ENCODE measurements at places on chromosomes 2 and 18.

DNA sequence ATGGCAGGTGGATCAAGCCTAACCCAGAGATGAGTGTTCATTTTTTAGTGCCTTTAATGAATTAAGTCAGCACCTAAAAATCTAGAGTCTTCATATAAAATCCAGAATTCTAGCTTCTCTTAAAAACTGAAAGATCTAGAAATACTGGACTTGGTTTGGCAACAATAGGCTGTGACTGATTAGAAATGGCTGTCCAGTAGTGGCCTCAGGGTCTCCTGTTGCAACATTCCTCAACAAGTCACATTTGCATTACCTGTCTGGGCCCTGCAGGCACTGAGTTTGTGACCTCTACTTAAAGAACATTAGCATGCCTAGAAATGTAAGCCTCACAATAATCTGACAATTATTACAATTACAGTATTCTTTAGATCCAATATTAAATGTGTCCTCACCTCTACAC, 33.1 kb downstream of the MBD2 start:
- DNase-seq, result peak; percentile 96

GRCh38 chr2:36708041-36708741, 11.7 kb downstream of the VIT start:
- DNase-seq, result peak; percentile 51

DNA sequence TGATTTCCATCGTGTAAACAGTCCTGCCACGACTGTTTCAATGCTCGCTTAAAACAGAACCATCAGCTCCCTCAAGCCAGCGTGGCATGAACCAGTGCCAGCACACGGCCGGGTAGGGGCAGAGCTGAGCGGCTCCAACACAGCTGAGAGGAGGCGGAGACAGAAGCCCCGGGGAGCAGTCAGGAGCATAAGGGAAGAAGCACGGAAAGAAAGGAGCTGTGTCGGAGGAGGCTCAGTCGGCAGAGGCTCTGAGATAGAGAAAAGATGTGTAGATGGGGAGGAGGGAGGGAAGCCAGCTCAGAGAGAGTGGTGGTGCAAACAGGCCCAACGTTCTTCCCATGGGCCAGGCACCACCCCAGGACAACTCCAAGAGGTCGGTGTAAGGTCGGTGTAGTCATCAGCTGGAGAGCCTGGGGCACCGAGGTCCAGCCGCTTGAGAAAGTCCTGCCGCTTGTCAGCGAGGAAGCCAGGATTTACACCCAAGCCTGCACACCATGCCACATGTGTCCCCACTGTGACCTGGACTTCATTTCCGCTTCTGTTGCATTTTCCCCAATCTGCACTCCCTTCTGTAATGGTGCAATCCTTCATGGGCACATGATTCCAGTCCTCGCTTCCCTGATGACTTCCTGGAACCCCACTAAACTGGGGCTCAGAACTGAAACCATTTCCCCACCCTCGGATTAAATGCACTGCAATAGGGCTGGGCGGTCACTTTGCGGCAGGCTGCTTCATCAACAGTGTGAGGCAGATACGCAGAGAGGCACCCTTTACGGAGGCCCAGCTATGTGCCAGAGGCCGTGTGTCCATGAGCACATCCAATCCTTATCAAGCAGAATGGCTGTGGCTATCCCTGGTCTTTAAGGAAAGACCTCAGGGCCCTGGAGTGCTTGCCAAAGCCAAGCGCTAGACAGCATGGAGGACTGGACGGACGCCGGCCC, 43.5 kb downstream of the CYP27C1 start:
- no peak for DNase-seq

DNA sequence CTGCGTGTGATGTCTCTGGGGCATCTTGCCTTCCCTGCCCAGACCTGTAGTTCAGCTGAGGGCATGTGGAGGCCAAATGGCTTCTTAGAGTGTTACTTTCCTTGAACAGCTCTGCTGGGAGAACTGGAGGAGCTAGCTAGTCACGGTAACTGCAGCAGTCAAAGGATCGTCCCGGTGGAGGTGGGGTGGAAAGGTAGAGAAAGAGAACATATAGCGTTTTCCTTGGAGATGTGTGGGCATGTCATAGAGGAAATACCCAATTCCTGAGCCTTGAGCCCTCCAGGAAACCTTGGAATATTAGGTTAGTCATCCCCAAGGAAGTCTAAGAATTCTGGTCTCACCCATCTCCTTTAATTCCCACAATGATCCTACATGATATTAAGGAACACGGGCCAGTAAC, 33.5 kb upstream of the IL37 start:
- no peak for DNase-seq

DNA sequence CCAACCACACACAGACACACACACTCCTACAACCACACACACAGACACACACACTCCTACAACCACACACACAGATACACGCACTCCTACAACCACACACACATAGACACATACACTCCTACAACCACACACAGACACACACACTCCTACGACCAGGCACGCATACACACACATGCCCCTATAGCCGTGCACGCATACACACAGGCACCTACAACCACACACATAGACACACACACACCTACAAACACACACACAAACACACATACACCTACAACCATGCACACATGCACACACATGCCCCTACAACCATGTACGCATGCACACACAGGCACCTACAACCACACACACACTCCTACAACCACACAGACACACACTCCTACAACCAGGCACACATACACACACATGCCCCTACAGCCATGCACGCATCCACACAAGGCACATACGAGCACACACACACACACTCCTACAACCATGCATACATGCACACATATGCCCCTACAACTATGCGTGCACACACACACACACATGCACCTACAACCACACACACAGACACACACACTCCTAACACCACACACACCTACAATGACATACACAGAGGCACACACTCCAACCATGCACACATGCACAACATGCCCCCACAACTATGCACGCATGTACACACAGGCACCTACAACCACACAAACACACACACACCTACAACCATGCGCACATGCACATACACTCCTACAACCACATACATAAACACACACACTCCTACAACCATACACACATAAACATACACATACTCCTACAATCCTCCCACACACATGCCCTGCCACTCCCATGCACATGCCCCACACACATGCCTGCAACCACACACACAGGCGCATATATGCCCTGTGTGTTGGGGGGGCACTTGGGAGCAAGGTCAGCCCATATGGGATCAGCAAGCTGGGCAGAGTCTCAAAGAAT, 19.1 kb upstream of the TEX51 start:
- no peak for DNase-seq

GRCh38 chr2:70958759-70959158, 19.7 kb upstream of the ANKRD53 start:
- DNase-seq, result no peak

GRCh38 chr2:85802354-85803103, 48.7 kb downstream of the ATOH8 start:
- peak; percentile 25 for DNase-seq

- DNase-seq, result no peak
These were observed 39.5 kb upstream of the ARL4C start for GRCh38 chr2:234536178-234536965.

DNA sequence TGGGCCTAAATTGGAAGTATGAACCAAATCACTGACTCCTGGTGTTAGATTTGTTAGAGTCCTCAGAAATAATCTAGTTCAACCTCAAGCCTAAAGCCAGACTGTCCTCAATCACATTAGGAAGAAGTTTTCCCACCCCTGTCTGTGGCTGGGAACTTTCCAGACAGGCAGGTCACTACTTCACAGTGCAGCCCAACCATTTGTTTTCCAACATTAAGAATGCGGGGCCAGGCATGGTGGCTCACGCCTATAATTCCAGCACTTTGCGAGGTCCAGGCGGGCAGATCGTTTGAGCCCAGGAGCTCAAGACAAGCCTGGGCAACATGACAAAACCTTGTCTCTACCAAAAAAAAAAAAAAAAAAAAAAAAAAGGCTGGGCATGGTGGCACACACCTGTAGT, 5.5 kb upstream of the OSBPL1A start:
- DNase-seq, result no peak

DNA sequence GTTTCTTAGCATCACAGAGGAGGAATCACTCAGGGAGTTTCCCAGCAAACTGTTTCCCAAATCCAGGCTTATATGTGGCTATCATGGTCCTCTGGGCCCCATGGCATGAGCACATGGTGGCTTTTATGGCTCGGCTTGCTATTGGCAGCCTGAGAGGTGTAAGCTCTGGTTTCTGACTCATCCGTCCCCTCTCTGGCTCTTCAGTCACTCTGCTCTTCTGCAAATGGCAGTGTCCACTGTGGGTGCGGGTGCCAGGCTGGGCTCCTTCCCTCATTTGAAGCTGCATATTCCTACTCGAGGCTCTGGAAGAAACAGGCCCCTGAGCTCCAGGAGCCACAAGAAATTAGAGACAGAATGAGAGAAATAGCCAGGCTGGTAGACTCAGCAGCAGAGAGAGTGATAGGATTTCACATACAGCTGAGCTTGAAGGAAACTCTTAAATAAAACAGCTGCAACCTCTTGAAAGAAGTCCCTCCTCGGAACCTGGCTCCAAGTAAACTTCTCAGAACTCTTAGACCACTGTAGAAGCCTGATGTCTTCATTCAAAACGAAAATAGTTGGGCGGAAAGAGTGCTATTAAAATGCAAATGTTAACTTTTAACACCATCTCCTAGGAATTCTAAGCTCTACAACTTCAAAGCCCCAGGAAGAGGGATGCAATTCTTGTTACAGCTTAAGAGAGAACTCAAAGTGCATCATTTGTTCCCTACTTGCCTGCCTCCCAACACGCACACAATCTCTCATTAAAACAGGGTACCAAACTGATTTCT, 212.6 kb upstream of the SP5 start:
- DNase-seq, result no peak

- DNase-seq, result no peak
These were observed 104.7 kb downstream of the MYT1L start for GRCh38 chr2:2226326-2226725.

GRCh38 chr2:205290299-205290698, 392.0 kb upstream of the NRP2 start:
- no peak for DNase-seq

- DNase-seq, result no peak
These were observed 142.1 kb downstream of the TMEM247 start for GRCh38 chr2:46621499-46621898.

DNA sequence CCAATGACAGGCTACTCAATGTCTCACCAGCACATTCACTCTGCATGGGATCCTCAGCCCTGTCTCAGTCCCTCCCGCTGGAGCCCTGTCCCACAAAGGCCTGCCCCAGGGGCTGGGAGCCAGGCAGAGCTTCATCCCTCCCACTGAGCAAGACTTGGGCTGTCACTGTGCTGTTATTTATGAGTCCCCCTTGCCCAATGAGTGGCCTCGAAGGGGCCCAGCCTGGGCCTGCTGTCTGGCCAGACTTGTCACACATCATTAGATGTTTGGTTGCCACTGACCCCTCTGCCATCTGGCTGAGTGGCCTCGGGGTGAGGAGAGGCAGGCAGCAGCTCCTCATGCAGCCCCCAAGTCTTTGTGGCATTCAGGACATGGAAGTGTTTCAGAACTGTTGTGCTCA, 330.6 kb upstream of the SKOR2 start:
- no peak for DNase-seq

- no peak for DNase-seq
These were observed 335.6 kb downstream of the PIK3C3 start for GRCh38 chr18:42290318-42291307.

DNA sequence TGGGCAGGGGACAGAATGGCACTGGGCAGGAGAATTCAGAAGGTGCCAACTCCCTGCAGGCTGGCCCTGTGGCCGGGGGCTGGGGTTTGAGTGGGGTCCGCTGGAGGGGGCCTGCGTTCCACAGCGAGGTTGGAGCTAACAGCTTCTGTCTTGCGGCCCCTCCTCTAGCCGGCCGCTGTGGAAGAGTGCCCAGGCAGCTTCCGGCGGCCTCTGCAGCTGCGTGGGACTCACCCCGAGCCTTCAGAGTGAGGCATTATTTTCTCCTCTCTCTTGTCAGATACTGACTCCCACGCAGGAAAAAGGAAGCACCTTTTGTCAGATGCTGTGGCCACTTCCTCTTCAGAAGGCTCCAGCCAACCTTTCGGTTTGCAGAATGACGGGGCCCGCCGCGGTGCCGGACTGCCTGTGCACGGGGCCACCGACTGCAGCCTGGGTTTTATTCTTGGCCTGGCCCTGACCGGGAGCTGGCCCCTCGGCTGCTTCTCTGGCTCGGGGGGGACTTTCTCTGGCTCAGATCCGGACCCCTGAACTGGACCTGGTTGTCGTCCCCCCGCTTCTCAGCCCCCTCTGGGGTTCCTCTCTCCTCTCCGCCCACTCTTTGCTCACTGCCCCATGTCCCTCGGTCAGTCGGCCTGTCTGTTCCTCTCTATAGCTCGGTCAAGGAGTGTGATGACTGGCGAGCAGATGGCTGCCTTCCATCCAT, 40.1 kb downstream of the ARHGAP25 start:
- no peak for DNase-seq

- no peak for DNase-seq
These were observed 163.8 kb upstream of the HDAC4 start for GRCh38 chr2:239564587-239564986.

DNA sequence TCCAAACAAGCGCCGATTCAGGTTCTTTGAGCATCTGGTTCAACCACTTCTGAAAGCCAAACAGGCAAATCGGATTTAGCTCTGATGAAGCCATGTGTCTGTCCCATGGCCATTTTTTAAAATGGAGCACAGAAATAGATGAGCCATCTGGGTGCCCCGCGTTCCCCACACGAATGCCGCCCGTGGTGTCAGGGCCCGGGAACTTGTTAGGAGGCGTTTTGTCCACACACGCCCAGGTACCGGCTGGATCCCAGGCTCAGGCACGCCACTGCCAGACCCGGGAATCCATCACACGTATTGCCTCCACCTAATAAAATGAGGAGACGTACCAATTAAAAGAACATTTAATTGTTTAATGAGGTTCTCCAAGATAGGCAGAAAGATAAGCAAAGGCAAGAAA, 374.4 kb upstream of the SALL3 start:
- DNase-seq, result no peak

DNA sequence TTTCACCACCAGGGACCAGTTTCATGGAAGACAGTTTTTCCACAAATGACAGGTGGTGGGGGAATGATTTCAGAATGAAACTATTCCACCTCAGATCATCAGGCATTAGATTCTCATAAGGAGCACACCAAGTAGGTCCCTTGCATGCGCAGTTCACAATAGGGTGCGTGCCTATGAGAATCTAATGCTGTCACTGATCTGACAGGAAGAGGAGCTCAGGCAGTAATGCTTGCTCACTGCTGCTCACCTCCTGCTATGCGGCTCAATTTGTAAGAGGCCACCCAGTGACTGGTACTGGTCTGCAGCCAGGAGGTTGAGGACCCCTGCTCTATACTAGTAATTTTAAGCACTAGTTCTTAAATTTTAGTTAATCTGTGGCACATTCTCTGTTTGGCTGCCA, 107.8 kb downstream of the IKZF2 start:
- DNase-seq, result no peak

GRCh38 chr2:54581326-54582039, 125.4 kb downstream of the SPTBN1 start:
- no peak for DNase-seq

GRCh38 chr18:76471593-76471992, 23.4 kb downstream of the ZNF516 start:
- no peak for DNase-seq
